ENCODE measurements at places on chromosomes 11 and 22.
A peak's percentile ranks its signal among the peaks of the same experiment; 100 is the strongest.

GRCh38 chr11:80873310-80873999 is 1432.6 kb upstream of the TENM4 start:
- DNase-seq: no peak

DNA sequence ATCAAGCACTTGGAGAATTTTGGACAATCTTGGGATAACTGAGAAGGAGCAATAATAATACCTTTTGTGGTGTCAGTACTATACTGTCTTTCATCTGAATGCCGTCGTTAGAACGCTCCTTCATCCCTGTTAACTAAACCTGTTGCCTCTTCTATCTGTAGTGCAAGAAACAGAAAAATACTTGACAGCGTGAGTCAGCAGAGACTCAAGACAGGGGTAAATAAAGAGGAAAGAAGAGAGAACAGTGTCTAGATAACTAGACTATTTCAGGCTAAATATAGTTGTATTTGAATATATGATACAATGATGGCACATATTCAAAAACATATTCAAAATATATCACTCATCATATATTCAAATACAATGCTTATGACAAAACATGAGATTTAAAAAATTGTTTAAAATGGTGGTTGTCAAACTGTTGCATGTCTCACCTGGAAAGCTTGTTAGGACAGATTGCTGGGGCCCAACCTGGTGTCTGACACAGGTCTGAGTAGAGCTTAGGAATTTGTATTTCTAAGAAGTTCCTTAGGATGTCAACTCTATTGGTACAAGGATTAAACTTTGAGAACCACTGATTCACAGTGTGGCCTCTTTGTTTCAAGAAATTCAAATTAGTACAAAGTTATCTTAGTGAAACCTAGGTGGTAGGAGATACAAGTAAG is 17.4 kb downstream of the OOSP4A start:
- DNase-seq: no peak

DNA sequence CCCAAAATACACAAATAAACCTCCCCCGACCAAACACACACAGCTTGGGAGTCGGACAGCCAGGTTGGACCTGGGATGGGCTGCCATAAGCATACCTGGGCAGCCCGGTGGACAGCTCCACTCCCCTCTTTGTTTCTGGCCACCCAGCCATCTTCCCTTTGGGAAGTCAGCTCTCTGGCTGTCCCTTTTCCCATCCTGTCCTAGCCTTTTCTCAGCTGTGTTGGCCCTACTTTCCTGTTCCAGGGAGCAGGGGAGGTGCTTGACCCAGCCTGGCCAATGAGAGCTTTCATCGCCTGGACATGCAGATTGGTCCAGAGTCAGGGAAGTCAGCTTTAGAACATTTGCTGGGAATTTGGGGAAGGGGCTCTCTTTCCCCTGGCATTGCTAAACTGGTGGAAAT is 68.7 kb upstream of the NECTIN1 start:
- no peak for DNase-seq

GRCh38 chr11:83241291-83241946 is 44.7 kb downstream of the CCDC90B start:
- peak; percentile 54 for DNase-seq

- no peak for DNase-seq
Measured at GRCh38 chr11:11245453-11245852, 107.6 kb downstream of the CSNK2A3 start.

DNA sequence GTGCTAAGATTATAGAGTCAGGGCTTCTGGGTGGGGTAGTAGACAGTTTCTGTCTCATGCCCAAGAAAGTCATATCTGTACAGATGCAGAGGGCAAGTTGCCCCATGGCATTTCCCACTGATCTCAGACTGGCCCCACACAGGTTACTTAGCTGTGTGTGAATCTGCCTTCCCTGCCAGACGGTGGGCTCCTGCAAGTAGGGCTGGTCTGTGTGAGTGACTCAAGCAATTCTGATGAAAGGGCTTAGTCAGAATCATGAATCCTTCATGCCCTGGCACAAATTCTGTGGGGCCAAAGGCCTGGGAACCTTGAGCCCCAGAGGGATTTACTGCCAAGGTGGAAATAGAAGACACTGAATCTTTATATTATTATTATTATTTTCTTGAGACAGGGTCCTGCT is 30.4 kb downstream of the USH1C start:
- DNase-seq: no peak

DNA sequence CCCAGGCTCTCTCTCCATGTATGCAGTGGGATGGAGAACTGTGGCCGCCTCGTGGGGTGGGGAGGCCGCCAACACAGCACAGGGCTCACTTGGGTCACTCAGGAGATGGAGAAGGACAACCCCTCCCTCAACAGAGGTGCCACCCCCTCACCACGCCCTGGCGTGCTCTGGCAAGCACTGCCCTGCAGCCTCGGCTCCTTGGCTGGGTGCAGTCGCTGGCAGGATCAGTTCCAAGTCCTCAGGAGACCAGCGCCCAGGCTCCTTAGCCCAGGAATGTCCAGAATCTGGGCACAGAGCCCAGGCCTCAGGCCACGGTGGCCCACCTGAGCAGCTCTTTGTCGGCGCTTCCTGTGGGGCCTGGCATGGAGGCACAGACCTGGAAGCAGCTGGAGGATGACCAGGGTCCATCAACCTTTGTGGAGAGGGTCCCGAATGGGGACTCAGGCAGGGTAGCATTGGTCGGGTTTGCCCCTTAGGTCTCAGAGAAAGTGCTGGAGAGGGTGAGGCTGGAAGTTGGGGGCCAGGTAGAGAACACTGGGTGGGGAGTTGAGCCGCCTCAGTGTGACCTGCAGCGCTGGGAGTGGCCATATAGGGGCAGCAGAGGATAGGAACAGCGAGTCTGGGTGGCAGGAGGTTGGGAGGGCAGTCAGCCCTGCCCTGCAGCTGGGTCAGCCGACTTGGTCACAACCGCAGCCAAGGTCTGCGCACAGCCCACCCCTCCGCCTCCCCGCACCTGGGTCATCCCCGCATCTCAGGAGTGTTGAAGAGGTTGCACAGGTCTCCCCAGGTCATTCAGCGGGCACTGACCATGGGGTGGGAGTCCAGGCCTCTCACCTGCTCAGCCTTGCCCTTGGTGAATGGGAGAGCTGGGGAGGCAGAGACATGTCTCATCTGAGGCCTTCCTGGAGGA is 8.2 kb downstream of the SUSD2 start:
- DNase-seq: peak; percentile 69

DNA sequence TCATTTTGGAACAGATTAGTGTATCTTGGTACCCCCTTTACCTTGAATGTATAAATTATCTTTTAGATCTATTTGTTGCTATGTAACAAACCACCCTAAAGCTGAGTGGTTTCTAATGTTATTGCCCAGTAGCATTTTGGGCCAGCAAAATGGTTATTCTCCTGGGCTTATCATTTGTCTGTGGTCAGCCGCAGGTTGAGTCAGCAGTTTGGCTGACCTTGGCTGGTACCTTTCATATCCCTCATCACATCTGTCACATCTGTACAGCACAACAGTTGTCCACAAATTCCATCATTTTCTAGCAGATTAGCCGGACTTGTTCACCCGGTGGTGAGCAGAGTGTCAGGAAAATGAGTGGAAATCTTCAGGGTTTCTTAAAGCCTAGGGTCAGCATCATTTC is 588.5 kb upstream of the ARHGAP42 start:
- no peak for DNase-seq

GRCh38 chr11:118264569-118265465 is 720 bp upstream of the MPZL2 start:
- DNase-seq: no peak

GRCh38 chr11:113885897-113886296 is 10.5 kb upstream of the USP28 start:
- no peak for DNase-seq

GRCh38 chr11:130561441-130561881 is 113.0 kb downstream of the ADAMTS15 start:
- DNase-seq: no peak

DNA sequence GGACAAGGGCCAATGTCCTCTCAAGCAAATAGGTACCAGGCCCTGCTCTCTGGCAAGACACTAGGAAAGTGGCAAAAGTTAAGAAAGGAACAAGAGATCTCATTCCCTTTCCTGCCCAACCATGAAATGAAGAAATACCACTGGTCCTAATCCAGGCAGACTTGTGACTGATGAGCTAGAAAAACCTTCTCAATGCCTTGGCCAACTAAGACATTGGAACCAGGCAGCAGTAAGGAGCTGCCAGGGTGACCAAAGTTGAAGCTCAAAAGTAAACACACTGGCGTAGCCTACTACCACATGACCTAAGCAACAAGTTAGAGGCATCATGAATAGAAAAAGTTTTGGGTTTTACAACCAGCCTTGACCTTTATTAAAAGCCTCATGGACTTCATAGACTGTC is 45.1 kb upstream of the CHST1 start:
- no peak for DNase-seq

GRCh38 chr11:92226331-92227229 is 2.0 kb downstream of the FAT3 start:
- DNase-seq: peak; percentile 14

DNA sequence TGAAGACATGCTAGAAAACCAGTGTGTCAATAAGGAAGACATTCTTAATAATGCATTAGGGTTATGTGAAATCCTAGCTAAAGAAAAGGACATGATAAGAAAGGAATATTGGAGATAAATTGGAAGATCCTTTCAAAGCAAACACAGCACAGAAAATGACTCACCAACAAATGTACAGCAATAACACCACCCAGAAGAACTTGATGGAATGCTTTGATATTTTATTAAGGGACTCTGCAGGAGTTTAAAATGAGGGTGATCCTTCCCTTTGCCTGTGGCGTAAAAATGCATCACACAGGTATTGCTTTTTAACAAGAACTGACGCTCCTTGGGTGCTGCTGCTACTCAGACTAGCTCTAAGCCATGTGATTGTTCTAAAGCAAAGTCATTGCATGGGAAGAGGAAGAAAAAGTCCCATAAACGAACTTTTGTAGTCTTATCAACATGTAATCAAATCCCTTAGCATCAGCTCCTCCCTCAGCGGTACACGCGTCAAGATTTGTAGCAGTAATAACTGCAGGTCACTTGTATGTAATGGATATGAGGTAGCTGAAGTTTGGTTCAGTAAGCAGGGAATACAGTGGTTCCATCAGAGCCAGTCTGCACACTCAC is 48.4 kb upstream of the EED start:
- no peak for DNase-seq

- no peak for DNase-seq
Measured at GRCh38 chr11:31301549-31302510, 67.7 kb downstream of the DCDC1 start.

GRCh38 chr22:46240073-46240472 is 10.0 kb downstream of the CDPF1 start:
- no peak for DNase-seq

- no peak for DNase-seq
Measured at GRCh38 chr11:116388146-116388545, 384.6 kb downstream of the BUD13 start.

- no peak for DNase-seq
Measured at GRCh38 chr22:50691521-50691920, 18.9 kb downstream of the SHANK3 start.

- no peak for DNase-seq
Measured at GRCh38 chr22:45150139-45150538, 13.6 kb upstream of the NUP50 start.

- no peak for DNase-seq
Measured at GRCh38 chr22:46625843-46626349, 5.7 kb downstream of the GRAMD4 start.

- no peak for DNase-seq
Measured at GRCh38 chr11:104155375-104155774, 8.6 kb downstream of the PDGFD start.

DNA sequence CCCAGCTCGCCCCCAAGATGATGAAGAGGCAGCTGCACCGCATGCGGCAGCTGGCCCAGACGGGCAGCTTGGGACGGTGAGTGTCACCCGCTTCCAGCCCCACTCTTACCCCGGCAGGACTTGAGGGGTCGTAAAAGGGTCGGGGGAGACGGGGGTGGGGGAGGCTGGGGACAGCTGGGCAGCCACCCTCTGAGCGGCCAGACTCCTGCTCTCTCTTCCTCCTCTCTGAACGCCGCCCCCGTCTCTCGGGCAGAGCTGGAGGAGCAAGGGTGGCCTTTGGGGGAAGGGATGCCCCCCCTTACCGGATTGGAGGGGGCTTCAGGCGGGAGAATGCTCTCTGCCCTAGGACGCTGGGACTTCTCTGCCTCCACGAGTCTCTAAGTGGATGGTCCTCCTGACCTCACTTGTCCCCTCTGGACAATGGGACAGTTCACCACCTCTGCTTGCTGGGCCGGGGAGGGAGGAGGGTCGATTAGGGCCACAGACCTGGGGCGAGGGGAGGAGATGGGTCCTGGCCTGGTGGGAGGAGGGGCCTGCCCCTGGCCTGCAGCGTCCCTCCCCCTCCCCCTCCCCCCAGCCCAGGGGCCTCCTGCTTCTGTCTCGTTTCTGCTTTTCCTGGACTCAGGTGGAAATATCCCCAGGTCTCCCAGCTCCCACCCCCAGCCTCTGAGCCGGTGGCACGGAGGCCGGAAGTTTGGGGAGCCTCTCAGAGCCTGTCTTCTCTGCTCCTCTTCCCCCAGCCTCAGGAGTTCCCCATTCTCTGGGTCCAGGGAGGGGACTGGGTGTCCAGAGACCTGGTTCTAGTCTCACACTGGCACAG is 512 bp downstream of the SH3BP1 start:
- DNase-seq: no peak

GRCh38 chr22:32411402-32411801 is 645 bp downstream of the RTCB start:
- no peak for DNase-seq

DNA sequence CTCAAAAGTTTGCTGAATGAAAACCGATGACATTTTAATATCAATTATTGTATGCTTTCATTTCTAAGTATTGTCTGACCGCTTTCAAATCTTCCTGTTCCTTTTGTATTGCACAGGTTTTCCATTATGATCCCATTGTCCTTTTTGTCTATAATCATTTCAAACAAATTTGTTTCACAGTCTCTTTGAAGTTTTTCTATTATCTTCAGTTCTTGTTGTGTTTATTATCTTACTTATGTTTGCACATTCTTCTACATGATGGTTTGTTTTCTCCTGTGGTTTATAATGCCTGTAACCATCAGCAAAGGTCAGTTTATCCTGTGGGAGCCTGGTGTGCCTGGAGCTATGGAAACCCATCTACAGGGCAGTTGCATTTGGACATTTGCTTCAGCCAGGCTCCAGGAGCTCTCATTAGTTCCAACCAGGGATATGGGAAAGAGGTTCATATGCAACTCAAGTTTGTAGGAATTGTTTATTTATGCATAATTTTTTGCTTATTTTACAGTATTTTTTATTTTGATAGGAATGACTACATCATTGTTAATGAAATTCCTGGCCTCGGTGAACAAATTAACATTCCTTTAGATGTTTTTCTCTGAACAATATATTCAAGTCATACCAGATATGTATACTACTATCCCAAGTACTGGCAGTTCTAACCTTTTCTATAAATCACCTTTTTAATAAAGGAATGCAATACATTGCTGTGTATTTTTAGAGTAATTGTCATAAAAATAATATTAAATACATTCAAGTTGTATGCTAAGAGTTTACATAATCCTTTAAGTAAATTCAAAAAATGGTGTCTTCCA is 179.2 kb downstream of the SBF2 start:
- DNase-seq: no peak

GRCh38 chr11:104582431-104582830 is 315.8 kb downstream of the CASP12 start:
- no peak for DNase-seq

All from HTR-8/SVneo (cell line).